RWPE1 (cell line): ENCODE measurements at places on chromosomes 11 and 22.

- DNase-seq: no peak
Observed at GRCh38 chr11:18669711-18670110, 28.9 kb upstream of the TMEM86A start.

- no peak for DNase-seq
Observed at GRCh38 chr11:31455177-31455576, 54.2 kb downstream of the IMMP1L start.

GRCh38 chr11:11218629-11218986 is 134.4 kb downstream of the CSNK2A3 start:
- DNase-seq: no peak

DNA sequence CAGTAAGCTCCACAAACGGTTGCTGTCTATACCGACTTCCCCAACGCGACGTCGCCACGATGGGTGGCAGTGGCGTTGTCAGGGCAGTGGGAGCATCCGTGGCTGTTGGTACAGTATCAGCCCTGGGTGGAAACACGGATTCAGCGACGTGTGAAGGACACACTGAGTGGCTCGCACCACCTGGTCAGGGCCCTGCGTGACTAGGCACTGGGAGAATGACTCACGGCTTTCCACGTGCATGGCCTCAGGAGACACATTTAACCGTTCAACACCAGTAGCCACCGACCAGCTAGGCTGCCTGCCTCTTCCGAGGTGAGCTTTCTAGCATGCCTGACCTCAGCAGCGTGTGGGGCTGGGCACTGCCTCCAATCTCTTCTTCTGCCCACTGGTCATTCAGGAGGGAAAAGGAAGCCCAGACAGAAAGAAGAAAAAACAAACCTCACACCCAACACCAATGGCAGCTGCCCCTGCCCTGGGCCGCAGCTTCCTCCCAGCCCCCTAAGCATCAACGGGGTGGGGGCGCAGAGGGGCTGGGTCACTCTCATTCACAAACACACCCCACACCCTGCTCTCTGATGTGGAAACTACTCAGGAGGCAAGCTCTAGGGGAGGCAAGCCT is 59.0 kb downstream of the MYH9 start:
- DNase-seq: no peak

- peak; percentile 36 for DNase-seq
Observed at GRCh38 chr11:81644239-81644840, 1089.3 kb downstream of the FAM181B start.

- no peak for DNase-seq
Observed at GRCh38 chr22:28909375-28909774, 26.0 kb downstream of the ZNRF3 start.
